ENCODE measurements at places on chromosomes 6 and 20. TPM values are rescaled to one million over a fixed set of nuclear protein-coding genes. Genes with fewer than 3 reads are reported as not detected.

HCRTR2 gene
- 0.36 TPM for total RNA-seq

ARFGEF3 gene
- total RNA-seq: 1.5 TPM

CARMIL1 gene
- total RNA-seq: 21.3 TPM

E2F1 gene
- 2.3 TPM for total RNA-seq

LY6G6F gene
- not detected for total RNA-seq

CCN6 gene
- total RNA-seq: not detected

SPATS1 gene
- total RNA-seq: not detected

- no peak overlapping the region for H3K4me3 ChIP-seq
- no peaks in the 10 kb centered on the region for H3K36me3 ChIP-seq
- H3K27ac ChIP-seq: no peak overlapping the region
- no peaks in the 10 kb centered on the region for H3K27me3 ChIP-seq
- no peak for DNase-seq
These were observed 127.6 kb downstream of the TTLL2 start for GRCh38 chr6:167452338-167453081.

GRCh38 chr6:85425997-85426396, 23.9 kb upstream of the NT5E start:
- H3K4me3 ChIP-seq: no peak overlapping the region
- no peaks in the 10 kb centered on the region for H3K4me1 ChIP-seq
- DNase-seq: no peak

GRCh38 chr6:62445521-62445920, 159.5 kb upstream of the KHDRBS2 start:
- H3K27me3 ChIP-seq: no peaks in the 10 kb centered on the region
- no peak overlapping the region for H3K27ac ChIP-seq
- DNase-seq: no peak
- no peaks in the 10 kb centered on the region for H3K4me1 ChIP-seq

GRCh38 chr6:117351521-117351920, 74.2 kb downstream of the ROS1 start:
- H3K27ac ChIP-seq: no peak overlapping the region
- no peaks in the 10 kb centered on the region for H3K36me3 ChIP-seq
- H3K27me3 ChIP-seq: no peaks in the 10 kb centered on the region
- DNase-seq: no peak
- no peaks in the 10 kb centered on the region for H3K4me1 ChIP-seq
- H3K4me3 ChIP-seq: no peak overlapping the region

DNA sequence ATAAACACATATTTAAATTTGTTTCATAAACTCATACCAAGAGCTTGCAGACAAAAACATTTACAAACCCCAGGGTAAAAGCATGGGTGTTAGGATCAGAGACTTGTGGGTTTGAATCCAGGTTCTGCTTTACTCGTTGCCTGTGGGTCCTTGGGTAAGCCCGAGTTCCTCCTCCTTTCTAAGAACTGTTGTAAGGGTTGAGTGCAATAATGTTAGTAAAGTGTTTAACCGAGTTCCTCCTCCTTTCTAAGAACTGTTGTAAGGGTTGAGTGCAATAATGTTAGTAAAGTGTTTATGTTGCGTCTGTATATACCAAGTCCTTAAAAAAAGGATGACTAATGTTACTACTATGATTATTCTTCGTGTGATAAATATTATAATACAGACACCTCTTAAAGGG, 18.7 kb downstream of the CCDC170 start:
- DNase-seq: no peak
- H3K36me3 ChIP-seq: no peaks in the 10 kb centered on the region
- H3K4me1 ChIP-seq: no peaks in the 10 kb centered on the region
- H3K4me3 ChIP-seq: no peak overlapping the region

GRCh38 chr20:1509237-1509636, 18.0 kb upstream of the SIRPB2 start:
- H3K27ac ChIP-seq: no peak overlapping the region
- H3K4me1 ChIP-seq: no peaks in the 10 kb centered on the region
- peaks cover 15% of the 10 kb centered on the region for H3K27me3 ChIP-seq
- no peak overlapping the region for H3K4me3 ChIP-seq
- DNase-seq: peak; percentile 8

DNA sequence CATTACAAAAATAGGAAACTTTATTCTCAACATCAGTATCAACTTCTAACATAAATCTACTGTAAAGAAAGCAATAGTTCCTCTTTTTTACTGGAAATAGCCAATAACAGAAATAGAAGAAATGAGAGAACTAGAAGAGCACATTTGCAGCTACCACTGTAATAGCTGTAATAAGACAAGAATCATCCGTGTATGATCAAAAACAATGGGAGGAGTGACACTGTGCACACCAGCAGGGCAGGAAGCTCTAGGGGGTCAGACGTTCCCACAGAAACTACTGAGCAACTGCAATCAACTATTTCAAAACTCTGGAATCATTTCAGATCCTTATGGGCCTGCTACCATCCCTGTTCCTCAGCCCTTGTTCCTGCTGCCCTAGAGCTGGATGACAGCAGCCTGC, 43.7 kb downstream of the NINL start:
- no peaks in the 10 kb centered on the region for H3K27me3 ChIP-seq
- H3K4me3 ChIP-seq: no peak overlapping the region
- no peak for DNase-seq

DNA sequence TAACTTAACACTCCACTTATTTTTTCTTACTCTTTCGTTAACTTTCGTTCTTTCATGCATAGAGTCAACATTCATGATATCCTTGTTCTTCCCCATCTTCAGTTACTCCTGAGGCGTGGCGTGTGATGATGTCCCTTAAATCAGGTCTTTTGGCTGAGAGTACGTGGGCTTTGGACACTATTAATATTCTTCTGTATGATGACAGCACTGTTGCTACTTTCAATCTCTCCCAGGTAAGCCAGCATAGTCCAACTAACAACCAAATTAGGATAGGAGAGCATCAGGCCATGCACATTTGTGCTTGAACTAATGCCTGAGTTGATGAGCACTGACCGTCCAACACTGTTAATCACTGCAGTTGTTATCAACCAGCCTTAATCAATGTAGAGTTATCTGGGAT, 119.6 kb downstream of the TMEM242 start:
- no peak overlapping the region for H3K27ac ChIP-seq
- no peak overlapping the region for H3K4me3 ChIP-seq
- H3K27me3 ChIP-seq: no peaks in the 10 kb centered on the region
- peaks cover 38% of the 10 kb centered on the region for H3K36me3 ChIP-seq
- H3K4me1 ChIP-seq: no peaks in the 10 kb centered on the region
- DNase-seq: no peak

- H3K4me1 ChIP-seq: peaks cover 7% of the 10 kb centered on the region
- DNase-seq: no peak
- H3K27me3 ChIP-seq: peaks cover 35% of the 10 kb centered on the region
- H3K27ac ChIP-seq: no peak overlapping the region
These were observed 13.6 kb downstream of the POU3F2 start for GRCh38 chr6:98847779-98848538.

- H3K36me3 ChIP-seq: no peaks in the 10 kb centered on the region
- DNase-seq: no peak
- no peak overlapping the region for H3K4me3 ChIP-seq
- peaks cover 5% of the 10 kb centered on the region for H3K4me1 ChIP-seq
These were observed 3.1 kb upstream of the MAP7 start for GRCh38 chr6:136553166-136553787.

DNA sequence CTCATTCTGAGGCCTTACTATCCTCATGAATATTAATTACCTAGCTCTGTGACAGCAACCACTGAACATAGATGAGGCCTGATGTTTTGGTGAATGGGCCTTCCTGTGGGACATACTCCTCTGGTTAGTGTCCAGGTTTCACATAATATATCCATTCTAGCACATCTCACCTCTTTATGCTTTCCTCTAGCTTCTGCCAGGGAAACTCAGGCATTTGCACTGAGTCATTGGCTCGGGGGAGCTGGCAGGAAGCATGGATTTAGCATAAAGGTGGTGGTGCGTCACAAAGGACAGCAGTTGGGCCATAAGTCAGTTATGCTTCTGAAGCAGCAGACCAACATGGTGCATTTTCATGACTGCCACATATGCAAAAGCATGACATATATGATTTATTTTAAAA, 37.5 kb upstream of the TMEM170B start:
- peak overlapping the region; percentile 32 for H3K27ac ChIP-seq
- no peaks in the 10 kb centered on the region for H3K36me3 ChIP-seq
- no peak overlapping the region for H3K4me3 ChIP-seq

DNA sequence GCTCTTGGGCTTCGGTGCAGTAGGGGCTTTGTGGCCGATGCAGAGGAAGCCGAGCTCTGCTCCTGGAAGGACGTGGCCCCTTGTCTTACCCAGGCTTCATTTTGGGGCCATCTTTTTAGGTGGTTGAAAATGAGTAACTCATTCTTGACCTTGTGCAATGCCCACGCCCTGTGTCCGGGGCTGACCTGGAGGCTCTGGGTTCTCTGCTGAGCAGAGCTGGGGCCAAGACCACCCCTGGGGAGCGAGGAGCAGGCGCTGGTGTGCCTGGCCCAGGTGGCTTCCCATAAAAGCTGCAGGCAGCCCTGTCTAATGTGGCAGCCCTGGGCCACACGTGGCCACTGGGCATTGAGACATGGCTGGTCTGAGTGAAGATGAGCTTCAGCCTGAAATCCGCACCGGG, 25.7 kb downstream of the NTSR1 start:
- no peak overlapping the region for H3K4me3 ChIP-seq
- H3K27ac ChIP-seq: no peak overlapping the region
- H3K27me3 ChIP-seq: peaks cover 11% of the 10 kb centered on the region
- no peak for DNase-seq
- no peaks in the 10 kb centered on the region for H3K36me3 ChIP-seq

- no peak overlapping the region for H3K27ac ChIP-seq
- no peak for DNase-seq
- H3K27me3 ChIP-seq: no peaks in the 10 kb centered on the region
- no peak overlapping the region for H3K4me3 ChIP-seq
- H3K4me1 ChIP-seq: no peaks in the 10 kb centered on the region
These were observed 57.4 kb upstream of the MPC1 start for GRCh38 chr6:166440106-166440505.

- no peak for DNase-seq
- no peaks in the 10 kb centered on the region for H3K36me3 ChIP-seq
- H3K27me3 ChIP-seq: no peaks in the 10 kb centered on the region
- no peak overlapping the region for H3K4me3 ChIP-seq
These were observed 197.0 kb downstream of the DLL1 start for GRCh38 chr6:170093658-170094596.

- peaks cover 22% of the 10 kb centered on the region for H3K4me1 ChIP-seq
- peak overlapping the region; percentile 100 for H3K27ac ChIP-seq
- peak; percentile 53 for DNase-seq
- H3K4me3 ChIP-seq: peak overlapping the region; percentile 81
- H3K36me3 ChIP-seq: no peaks in the 10 kb centered on the region
These were observed 775 bp downstream of the PFDN4 start for GRCh38 chr20:54208548-54209176.

GRCh38 chr20:49587111-49587570, 19.2 kb upstream of the PTGIS start:
- no peak overlapping the region for H3K27ac ChIP-seq
- H3K36me3 ChIP-seq: no peaks in the 10 kb centered on the region
- no peaks in the 10 kb centered on the region for H3K27me3 ChIP-seq
- peaks cover 7% of the 10 kb centered on the region for H3K4me1 ChIP-seq

DNA sequence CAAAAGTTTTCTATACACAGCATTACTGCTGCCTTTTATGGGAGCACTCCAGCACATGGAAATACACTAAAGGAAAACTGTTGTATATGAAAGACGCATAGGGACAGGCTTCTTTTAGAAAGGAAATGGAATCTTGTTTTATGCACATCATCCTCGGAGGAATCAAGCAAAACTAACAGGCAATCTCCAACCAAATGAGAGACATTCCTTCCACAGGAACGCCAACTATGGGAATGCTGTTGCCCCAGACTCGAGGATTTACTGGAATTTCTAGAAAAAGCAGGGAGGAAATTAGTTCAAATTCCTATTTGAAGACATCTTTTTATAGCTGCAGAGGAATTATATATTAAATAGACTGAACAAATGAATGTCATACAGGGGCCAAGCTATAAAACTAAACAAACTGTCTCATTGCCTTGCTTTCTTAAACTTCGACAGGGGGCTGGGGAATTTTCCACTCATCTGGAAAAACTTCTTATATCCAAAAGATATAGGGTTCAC, 52.2 kb downstream of the LYRM4 start:
- H3K27me3 ChIP-seq: no peaks in the 10 kb centered on the region
- H3K4me1 ChIP-seq: peaks cover 13% of the 10 kb centered on the region
- H3K4me3 ChIP-seq: no peak overlapping the region
- no peak for DNase-seq
- H3K27ac ChIP-seq: peak overlapping the region; percentile 54

- no peaks in the 10 kb centered on the region for H3K27me3 ChIP-seq
- no peak overlapping the region for H3K27ac ChIP-seq
- no peaks in the 10 kb centered on the region for H3K4me1 ChIP-seq
- DNase-seq: no peak
These were observed 465.2 kb downstream of the TFAP2B start for GRCh38 chr6:51283723-51284355.

Measured in astrocyte (in vitro differentiated cells and primary cell).